Activated T-cell treated with anti-CD3 and anti-CD28 coated beads, Interleukin-2, amount 50 U/mL, for 72 hours (primary cell): ENCODE measurements at places on chromosomes 1 and 21.

DNA sequence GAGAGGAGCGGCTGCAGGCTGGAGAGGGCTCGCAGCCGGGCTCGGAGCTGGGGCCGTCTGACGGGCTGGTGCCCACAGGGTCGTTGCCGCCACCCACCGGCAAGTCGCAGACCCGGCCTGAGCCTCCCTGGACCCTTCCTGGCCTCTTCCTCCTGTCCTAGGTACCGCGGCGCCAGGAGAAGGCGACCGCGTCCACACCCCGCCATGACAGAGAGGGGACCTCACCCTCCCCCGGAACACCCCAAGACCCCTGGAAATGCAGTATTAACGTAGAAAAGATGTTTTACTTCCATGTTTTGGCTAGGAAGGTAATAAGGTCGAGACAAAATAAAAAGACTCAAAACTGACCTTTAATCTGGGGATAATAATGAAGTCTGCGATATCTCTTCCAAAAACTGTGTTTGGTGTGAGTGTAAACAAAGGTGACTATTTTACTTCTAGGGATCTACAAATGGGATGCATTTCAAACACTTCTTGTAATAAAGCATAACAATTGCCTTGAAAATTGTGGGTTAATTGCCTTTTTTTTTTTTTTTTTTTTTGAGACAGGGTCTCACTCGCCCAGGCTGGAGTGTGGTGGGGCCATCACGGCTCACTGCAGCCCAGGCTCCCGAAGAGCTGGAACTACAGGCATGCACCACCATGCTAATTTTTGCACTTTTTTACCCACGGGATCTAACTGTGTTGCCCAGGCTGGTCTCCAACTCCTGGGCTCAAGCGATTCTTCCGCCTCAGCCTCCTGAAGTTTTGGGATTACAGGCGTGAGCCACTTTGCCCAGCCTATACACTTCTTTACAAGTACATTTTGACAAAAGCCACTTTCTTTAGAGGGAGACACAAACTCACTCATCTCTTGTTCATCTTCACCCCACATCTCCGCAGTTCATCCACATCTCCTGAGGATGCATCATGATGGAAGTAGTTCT is 838 bp upstream of the RSRP1 start:
- DNase-seq: no peak

DNA sequence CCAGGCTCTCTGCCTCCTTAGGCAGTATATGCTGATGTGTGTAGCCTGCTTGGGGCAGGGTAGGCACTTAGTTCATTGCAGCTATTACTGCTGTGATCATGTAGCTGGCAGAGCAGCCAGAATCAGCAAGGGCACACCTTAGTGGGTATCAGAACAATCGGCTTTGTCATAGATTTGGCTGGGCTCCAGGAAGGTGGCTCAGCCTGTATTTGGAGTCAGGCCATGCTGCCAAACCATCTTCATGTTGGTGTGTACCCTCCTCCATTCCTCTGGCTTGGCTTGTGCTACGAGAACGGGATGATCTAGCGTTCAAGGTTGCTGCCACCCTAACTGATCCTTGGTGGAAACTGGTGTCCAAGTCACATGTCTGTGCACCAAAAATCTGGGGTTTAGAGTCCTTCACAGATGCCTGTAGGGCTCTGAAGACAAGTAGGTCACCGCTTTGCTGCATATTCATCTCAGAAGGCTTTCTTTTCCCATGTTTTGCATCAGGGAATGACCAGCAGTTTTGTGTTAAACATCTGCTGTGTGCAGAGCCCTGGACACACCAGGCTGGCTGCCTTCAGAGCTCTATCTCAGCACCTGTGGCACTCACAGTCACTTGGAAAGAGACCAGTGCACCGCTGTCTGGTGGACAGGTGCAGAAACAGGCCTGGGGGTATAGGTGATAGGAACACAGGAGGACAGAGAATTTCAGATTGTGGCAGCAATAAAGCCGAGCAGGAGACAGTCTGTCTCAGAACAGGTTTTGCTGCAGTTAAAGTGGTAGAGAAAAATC is 23.7 kb downstream of the VANGL1 start:
- DNase-seq: no peak

DNA sequence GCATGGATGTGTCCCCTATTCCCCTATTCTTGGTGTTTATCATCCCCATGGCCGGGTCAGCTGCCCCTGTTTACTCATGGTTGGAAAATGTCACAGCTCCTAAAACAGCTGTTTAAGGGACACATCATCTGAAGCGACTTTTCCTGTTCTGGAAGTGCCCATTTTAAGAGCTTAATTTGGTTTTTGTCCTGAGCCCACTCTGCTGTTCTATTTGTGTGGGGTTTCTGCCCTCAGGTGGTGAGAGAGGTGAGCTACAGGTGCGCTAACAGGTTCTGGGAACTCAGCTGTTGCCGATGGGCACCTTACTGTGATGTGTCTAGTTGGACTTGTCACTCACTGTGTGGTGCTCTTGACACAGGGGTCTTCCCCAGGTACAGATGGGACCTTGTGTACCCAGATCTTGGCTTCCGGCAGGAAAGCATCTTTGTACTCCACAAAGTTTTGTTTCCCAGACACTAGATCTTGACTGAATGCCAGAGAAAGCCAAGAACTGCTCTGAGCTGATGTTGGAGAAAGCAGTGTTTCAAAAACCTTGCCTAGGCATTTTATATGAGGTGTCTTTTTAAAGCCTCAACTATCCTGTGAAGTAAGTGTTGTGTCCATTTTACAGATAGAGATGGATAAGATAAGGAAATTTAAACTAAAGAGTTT is 59.0 kb upstream of the CD1D start:
- DNase-seq: peak; percentile 35

DNA sequence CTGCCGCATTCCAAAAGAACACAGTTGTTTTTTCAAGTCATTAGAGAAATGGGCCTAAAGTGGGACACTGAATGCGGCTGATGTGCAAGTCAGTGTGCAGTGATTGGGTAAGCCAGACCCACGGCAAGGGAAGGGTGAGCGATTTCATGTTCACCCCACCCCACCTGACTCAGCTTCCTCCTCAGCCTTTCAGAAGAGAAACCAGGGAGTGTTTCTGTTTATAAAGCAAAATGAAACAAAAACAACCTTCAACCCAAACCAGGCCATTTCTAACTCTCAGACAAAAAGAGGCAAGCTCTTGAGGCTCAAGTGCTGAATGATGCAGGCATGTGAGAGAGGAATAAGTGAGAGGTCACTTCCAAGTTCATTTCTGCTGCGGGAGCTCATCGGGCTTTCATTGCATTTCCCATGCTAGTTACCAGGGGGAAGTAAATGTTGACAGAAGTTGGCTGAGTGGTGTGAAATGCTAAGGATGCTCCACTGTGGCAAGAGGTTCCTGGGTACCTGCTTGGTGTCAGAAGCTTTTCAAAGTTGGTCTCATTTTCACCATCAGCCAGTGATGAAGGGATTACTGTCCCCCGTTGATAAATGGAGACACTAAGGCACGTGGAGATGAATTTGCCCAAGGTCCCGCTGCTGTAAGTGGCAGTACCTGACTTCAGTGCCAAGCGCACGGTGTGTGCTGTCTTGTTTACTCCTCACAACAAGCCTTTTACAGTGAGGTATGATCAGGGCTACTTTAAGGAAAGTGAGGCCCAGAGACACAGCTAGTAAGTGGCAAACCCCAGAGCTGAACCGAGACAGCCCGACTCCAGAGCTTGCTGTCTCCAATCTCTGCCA is 29.1 kb downstream of the STPG1 start:
- peak; percentile 77 for DNase-seq

DNA sequence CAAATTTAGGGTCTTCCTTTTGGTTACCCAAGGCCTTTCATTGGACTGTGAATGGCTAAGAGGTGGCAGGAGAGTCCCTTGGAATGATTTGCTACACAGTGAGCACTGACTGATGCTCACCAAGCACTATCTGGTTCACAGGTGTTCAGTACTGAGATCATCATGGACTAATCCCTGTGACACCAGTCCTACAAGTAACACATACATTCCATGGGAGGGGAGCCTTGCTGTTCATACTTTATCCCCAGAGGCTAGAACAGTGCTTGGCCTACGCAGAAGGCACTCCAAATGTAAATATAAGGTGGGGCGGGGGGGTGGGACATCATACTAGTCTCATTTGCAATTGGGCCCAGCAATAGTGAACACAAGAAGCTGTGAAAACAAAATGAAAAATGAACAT is 20.5 kb upstream of the TMEM200B start:
- DNase-seq: no peak

- no peak for DNase-seq
These were observed 17.4 kb downstream of the TMCC2 start for GRCh38 chr1:205245096-205245495.

GRCh38 chr1:150372580-150372979 is 8.6 kb downstream of the RPRD2 start:
- DNase-seq: no peak

GRCh38 chr1:53637511-53638359 is 101.2 kb downstream of the GLIS1 start:
- no peak for DNase-seq

DNA sequence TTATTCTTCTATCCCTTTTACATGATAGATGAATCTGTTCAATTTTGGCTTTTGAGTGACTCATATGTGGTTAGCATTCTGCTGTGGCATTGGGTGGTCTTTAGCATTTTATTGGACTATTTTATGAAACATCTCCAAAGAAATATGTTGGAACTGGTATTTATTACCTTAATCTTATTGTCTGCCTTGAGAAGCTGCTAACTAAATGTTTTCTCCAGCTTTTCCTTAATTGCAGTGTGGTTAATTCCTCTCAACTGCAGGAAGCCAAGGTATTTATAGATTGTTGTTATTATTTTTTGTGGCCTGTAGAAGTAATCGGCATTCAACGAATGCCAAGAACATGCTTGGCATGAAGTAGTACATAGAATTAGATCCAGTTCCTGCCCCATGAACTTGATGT is 64.1 kb downstream of the NOS1AP start:
- no peak for DNase-seq

DNA sequence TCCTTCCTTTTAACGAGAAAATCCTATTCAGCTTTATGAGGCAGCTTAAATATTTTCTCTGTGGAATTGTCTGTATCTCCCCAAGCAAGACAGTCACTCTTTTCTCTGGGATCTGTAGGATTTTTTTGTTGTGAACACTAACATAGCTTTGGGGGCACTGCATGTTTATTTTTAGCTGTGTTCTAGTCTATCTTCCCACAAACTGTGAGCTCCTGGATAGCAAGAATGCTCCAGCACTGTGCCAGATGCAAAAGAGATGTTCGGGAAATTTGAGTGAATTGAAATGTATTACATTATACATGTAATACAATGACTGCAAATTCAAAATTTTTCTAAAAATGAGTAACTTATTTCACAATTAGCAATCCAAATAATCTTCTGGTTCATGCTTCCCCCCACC is 282.2 kb downstream of the PLPP3 start:
- DNase-seq: no peak

GRCh38 chr1:113946678-113947387 is 17.7 kb downstream of the HIPK1 start:
- no peak for DNase-seq

GRCh38 chr1:58739856-58740466 is 40.1 kb upstream of the MYSM1 start:
- no peak for DNase-seq

GRCh38 chr1:154578058-154578418 is 10.5 kb downstream of the CHRNB2 start:
- DNase-seq: no peak

- DNase-seq: no peak
These were observed 24.2 kb upstream of the CR2 start for GRCh38 chr1:207429963-207430362.

DNA sequence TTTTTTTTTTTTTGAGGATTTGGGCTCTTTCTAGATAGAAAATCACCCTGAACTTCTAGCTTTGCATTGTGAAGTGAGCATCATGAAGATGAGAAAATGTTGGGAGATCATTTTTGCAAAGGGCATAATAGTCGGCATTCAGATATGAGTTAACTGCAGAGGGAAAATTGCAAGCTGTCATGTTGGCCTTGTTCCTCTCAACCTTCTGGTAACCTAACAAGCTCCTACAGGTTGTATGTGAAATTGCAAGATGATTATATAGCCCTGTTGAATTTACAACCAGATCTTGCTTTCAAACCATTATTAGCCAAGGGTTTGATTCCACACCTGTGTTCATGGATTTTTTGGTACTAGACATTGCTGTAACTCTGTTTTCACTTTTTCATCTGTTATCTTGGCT is 2.2 kb downstream of the ELOA start:
- DNase-seq: no peak

- DNase-seq: no peak
These were observed 90.5 kb downstream of the LAMC2 start for GRCh38 chr1:183276386-183277080.

- DNase-seq: no peak
These were observed 183.0 kb downstream of the HIVEP3 start for GRCh38 chr1:41735631-41736260.

DNA sequence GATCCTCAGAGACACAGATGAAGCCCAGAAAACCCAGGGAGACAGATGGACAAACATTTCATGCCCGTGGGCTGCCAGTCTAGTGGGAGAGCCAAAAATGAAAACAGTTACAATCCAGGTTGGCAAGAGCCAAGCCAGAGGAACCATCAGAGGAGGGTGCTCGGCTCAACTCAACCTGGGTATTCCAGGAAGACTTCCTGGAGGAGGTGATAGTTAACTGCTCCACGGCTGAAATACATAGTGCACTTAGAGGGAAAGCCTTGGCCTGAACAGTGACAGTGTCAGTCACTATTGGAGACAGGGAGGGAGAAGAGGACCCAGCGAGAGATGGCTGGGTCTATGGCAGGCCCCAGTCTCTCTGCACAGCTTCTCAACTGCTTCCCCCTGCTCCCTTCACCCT is 1.9 kb downstream of the ARHGEF19 start:
- DNase-seq: no peak
